ENCODE measurements at places on chromosomes 16 and 17.

DNA sequence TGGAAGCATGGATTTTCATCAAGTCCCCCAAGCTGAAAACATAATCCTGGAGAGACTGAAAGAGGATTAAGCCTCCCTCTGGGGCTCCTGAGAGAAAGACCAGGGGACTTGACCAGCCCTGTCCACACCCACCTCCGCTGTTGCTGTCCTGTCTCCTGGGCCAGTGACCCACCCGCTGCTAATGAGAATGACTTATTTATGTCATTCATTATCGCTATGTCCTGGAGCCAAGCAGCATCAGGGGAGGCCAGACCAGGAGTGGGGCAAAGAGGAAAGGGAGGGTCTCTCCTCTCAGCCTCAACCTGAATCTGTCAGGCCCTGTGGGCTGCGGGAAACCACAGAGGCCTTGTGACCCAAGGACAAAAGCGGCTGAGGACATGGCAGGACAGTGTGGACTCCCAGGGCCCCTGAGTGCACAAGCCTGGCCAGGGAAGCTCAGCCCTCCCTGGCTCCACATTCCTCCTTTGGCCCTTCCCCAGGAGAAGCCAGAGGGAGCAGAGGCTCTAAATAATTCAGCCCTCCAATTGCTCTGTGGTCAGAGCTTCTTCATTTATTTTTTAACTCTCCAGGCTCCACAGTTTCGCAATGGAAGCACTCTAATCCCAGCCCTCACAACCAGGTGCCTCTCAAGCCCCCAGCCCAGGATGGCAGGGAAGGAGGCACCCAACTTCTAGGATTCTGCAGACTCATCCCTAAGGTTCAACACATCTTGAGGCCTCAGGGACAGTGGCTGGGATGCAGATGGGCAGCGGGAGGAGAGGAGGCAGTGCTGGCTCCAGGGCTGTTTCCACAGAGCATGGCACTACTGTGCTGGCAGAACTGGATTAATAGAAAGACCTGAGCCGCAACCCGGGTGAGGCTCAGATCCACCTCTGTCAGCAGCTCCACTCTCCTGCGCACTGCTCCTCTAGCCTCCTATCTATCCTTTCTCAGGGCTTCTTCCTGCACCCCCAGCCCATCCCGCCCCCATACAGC is 19.1 kb downstream of the CUEDC1 start:
- no peak for DNase-seq

GRCh38 chr17:76631821-76632565 is 11.6 kb downstream of the ST6GALNAC1 start:
- no peak for DNase-seq

GRCh38 chr17:5986644-5987043 is 83.5 kb upstream of the WSCD1 start:
- no peak for DNase-seq

GRCh38 chr16:67651847-67652246 is 6.9 kb downstream of the CARMIL2 start:
- DNase-seq, result no peak

DNA sequence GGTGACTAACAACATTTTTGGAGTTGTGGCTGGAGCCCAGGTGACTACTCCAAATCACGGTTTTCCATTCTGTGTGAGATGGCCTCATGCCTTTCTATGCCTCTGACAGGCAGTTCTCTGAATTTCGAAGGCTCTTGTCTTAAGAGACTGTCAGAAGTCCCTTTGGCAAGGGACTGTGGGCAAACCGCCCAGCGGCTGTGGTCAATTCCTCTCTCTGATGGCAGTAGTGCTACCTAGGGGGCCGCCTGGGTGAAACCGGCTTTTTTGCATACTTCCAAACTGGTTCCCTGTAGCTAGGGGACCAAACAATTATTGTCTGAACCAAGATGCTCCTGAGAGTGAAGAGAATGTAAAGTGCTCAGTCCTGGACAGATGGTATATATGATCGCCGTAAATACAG is 86.3 kb downstream of the SDR42E1 start:
- no peak for DNase-seq

- no peak for DNase-seq
Observed at GRCh38 chr16:349211-349610, 3.3 kb downstream of the AXIN1 start.

DNA sequence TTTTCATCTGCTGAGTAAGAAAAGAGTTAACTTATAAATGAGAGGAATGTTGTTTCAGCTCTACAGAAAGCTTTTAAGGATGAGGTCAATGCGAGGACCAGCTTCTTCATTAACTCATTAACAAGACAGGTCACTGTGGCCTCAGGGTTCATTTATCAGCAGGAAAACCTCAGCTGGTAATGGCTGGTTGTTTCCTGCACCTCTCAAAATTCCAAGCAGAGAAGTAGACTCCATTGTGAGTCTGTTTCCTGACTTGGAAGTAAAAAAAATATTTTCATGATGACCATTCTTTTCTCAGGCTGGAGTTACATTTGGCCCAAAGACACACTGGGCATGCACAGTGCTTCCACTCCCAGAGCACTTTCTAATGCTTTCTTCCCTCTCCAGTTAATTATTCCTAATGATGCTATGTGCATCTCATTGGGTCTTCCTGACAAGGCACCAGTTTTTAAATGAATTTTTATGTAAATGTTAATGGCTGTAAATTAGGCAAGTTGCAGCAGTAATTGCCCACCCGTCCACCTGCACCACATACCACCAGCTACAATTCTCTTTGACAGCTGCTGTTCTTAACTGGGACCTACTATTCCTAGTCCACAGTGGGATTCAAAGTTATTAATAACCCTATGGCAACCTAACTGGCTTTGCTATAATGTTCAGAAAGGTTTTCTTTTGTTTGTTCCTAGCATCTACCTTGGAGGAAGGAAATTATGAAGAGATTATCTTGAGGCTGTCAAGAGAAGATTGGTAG is 89.5 kb upstream of the BCAR1 start:
- no peak for DNase-seq

- DNase-seq, result no peak
Observed at GRCh38 chr16:4283939-4284338, 11.1 kb upstream of the TFAP4 start.

- no peak for DNase-seq
Observed at GRCh38 chr16:76346210-76346609, 69.0 kb downstream of the CNTNAP4 start.

- no peak for DNase-seq
Observed at GRCh38 chr16:19210968-19211367, 42.9 kb downstream of the SYT17 start.

Data from stimulated activated CD4-positive, alpha-beta T cell treated with anti-CD3 and anti-CD28 coated beads, Interleukin-4, amount 100 ng/mL, for 1 hour (primary cell).